ENCODE measurements at places on chromosomes 6 and 20.

DNA sequence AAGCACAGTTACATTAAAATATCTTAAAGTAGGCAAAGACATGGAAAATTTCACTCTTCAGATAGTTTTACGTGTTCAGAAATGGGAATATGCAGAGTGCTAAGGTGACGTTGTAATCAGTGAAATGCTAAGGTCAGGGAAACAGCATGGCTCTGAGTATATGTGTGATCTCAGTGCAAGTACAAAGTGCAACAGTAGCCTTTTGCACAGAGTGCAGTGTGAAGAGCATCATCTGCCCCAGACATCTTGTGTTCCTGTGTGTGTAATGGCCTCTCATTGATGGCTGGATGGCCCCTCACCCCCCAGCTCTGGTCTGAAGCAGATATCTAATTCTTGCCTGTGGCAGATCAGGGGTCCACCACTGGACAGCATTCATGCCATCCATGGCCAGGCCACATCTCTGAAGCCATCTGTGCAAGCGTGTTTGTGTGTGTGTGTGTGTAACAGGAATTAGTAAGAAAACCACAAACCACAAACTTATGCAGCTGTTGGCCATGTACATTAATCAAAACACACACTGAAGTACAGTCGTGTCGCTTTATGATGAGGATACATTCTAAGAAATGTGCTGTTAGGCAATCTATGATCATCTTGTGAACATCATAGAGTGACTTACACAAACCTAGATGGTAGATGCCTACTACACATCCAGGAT is 165.1 kb downstream of the RALGAPA2 start:
- DNase-seq = peak; percentile 70

DNA sequence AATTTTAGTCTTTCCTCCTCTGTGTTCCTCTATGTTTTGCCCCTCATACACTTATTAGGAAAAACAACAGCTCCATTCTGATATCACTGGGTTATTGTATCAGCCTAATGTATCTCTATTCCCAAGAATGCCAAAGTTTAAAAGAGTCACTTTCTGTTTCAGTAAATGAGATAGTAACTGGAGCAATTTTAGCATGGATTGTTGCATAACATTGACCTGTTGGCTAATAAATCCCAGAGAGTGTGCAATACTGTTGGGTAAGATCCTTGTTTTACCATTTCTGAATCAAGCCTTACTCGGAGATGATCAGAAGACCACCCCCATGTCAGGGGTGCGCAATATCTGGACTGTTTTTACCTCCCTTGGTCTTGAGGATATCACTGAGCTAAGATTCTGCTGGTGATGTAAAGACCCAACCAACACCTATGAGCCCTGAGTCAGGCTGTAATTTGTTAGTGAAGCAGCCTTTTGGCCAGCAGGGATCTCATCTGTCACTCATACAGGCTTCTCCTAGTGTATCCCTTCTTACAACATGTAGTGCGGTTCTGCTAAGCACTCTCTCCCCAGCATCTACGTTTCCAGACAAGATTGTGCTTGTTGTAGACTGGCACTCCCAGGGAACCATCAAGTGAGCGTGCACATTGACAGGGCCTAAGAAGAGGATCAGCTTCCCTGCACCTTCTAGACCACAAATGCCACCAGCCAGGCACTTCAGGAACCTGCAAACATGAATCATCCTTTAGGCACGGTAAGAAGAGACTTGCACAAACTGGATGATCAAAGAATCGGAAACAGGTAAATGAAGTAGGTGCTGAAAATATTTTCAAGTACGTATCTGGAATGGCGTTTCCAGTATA is 11.5 kb upstream of the IPCEF1 start:
- DNase-seq = peak; percentile 6

DNA sequence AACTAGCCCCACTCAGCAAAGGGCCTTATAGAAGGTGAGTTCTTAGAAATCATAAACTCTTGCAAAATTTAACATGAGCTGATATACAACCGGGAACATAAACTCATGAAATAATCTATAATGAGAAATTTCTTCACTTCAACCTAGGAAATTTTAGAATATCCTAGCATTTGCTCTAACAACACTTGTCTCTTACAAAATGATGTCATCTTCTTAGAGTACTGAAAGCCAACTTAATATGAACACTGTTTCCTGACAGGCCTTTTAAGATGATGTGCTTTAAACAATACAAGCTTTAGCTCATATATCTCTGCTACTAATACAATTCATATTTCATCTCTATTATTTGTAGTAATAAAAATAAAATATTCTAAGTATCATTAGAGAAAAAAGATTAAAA is 932 bp downstream of the PACRG start:
- no peak for DNase-seq

- DNase-seq = no peak
Measured at GRCh38 chr6:49744259-49744658, at the start of gene CRISP3. TSS of gene CRISP3 (minus strand) at chr6:49744388. CDS start at chr6:49744367, 21 bp downstream.

DNA sequence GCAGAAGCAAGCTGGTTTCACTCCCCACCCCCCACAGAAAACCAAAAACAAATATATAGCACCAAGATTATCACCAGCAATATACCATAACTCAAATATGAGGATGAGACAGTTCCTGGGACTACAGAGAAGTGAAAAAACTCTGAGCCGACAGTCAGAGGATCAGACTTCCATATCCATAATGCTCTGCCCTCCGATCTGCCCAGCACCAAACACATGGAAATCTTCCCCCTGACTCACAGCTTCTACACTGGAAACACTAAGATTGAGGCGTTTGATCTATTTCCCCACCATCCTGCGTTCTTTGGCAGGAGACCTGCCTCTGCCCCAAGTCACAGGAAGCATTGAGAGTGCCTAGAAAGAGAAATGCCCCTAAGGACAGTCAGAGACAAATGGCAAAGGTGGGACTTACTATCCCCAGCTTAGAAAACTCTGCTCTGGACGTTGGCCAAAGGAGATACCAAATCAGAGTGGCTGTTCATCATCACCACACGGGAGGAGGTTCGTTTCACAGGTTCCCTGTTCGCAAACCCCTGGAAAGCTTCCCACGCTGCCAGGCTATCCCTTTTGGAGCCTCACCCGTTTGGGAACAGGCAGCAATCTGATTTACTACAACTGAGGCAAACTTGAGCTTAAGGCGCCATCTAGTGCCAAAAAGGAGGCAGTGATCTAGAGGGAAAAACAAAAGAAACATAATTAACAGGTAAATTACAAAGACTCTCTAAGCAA is 48.7 kb upstream of the SRSF6 start:
- DNase-seq = no peak

- DNase-seq = no peak
Measured at GRCh38 chr20:32997431-32997830, 6.8 kb downstream of the SUN5 start.

GRCh38 chr6:156654919-156655918 is 122.0 kb upstream of the ARID1B start:
- peak; percentile 53 for DNase-seq

DNA sequence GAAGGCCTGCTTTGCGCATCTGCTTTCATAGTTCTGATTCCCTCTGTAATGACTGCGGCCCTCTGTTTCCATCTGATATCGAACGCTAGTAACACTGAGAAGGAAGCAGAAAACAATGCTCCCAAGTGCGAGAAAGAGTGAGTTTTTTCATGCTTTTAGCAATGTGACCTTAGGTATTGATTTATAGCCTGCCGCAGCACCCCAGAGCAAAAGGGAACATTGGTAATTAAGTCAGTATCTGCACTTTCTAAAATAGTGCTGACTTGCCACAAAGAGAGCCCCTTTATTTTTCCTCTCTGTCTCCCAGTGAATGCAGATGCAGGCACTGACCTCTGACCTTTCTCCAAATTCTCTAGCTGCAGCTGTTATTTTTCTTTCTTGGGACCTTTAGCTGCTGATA is 129.8 kb downstream of the HDGFL1 start:
- no peak for DNase-seq

GRCh38 chr6:115668781-115669180 is 391.9 kb downstream of the FRK start:
- no peak for DNase-seq

DNA sequence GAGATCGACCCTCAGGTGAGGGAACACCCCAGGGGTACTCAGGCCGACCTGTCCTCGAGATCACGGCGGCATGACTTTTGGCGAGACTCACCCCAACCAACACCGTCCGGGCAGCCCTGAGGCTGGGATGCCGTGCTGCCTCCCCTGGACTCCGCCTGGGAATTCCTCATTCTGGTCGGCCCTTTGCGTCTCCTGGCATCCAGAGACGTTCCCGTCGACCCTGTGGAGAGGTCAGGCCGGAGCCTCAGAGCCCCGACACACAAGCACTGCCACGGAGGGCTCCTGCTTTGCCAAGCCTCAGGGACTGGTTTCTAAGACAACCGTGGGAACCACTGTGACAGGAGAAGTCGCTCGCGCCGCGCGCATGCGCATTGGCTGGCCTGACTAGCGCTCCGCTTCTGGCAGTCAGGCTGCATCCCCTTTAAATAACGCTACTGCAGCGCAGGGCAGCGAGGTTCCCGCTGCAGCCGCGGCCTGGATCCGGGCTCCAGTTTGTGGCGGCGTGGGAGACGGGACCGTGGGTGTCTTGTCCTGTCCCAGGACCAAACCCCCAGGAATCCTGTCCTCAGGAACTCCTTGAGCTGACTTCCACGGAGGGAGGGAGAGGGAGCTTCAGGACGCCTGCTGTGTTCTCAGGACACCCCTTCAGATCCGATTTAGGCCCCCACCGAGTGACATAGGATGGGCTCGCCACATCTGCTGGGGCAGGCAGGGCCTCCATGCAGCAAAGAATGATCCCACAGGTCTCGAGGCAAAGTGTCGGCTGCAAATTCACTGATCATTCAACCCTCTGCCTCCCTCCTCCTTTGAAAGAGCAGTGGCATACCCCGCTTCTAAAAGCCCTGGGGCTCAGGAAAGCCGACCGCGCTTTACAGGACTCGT is 163.2 kb upstream of the ZNF337 start:
- DNase-seq = no peak

GRCh38 chr20:7841971-7842310 is 98.3 kb downstream of the HAO1 start:
- DNase-seq = no peak

- DNase-seq = peak; percentile 85
Measured at GRCh38 chr6:291697-292505, at the start of gene DUSP22. TSS of gene DUSP22 (plus strand) at chr6:292487. CDS start at chr6:292540, 53 bp downstream.

- no peak for DNase-seq
Measured at GRCh38 chr20:37392441-37393195, 46.7 kb downstream of the SRC start.

DNA sequence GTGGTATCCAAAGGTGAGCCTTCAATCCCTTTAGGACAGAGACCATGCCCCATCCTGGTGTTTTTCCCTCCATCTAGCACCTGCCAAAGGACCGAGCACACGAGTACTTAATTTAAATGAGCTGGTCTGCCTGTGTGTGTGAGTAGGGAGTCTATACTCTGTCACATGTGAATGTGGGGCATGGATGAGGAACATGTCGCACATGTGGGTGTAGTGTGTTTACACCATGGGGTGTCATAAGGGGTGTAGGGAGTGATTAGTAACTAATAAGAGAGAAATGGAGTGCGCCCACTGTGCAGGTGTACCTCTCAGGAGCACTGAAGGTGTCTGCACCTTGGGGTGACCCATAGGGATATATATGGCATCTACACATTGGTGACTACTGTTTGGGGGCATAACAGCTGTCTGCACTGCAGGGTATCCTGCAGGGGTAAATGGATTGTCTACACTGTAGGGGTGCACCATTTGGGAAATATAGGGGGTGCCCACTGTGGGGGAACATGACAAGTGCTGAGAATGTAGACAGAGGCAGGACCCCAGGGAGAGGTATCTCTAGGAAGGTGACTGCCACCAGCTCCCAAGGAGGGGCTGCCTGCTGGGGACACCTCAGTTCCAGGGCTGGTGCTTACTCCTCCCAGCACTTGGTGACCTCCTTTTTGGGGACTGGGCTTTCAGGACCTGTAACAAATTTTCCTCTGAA is 53.5 kb downstream of the EBF4 start:
- DNase-seq = no peak

- DNase-seq = peak; percentile 43
Measured at GRCh38 chr6:106525107-106525881, 104.0 kb downstream of the RTN4IP1 start.

DNA sequence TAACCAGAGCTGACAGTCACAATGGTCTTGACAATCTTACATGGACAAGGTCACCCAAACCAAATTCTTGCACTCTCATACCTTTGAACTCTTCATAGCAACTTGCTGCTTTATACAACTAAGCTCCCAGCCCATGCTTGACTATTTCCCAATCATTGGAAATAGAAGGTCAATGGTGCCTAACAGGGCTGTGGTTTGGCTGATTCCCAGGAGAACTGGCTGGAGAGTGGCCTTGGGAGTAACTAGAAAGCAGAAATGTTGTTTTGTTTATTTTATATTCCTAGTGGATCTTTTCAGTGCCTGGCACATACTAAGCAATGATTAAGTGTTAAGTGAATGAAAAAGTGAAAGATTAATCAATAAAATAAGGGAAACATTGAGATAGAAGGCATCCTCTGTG is 3.0 kb downstream of the SPINT4 start:
- DNase-seq = no peak

DNA sequence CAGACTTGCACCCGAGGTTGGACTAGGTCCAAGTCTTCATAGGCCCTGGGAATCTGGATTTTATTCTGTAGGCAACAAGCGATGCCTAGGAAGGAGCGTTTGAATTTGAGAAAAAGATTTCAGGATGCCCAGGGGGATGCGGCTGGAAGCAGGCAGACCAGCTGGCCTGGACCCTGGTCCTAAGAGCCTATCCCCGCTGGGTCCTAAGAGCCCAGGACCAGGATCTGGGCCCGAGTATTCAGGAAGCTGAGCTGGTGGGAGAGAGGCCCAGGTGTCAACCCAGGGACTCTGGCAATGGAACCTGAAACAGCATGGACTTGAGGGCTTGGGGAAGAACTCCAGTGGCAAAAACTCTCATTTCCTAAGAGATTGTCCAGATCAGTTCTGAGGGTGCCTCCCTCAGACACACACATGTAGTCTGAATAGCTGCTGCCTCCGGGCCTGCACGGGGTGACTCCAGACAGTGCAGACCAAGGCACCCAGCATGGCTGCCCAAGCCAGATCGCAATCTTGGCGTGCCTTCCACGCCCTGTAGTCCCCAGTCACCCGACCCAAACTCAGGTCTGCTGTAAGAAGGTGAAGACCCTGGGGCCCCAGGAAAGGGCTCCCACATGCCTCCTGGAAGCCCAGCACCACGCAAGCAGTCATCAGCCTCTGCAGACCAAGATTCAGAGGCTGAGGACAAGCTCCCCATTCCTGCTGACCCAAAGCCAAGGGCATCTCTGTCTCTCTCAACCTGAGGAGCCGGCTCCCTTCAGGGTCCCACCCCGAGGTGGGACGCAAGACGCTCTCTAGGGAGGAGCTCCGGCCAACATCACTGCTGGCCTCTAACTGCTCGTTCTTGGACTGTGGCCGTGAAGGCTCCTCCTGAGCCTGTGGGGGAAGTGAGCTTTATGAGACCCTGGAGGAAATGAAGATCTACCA is 34.4 kb downstream of the RRBP1 start:
- DNase-seq = no peak

DNA sequence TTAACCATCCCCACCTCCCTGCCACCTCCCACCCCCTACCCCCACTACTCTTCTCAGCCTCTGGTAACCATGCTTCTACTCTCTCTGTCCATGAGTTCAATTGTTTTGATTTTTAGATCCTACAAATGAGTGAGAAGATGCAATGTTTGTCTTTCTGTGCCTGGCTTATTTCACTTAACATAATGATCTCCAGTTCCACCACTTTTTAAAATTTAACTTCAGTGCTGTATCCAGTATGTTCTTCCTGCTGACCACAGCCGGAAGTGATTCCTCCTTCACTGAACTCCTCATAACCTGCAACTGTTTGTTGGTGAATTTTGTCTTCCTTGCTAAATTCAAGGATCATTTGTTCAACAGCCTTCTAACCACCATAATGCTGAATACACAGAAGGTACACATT is 3.9 kb downstream of the MAP7 start:
- DNase-seq = no peak

Measured in large intestine (tissue), 12 donors.